ENCODE measurements at places on chromosomes 7 and 10. TPM values are rescaled to one million over a fixed set of nuclear protein-coding genes. Genes with fewer than 3 reads are reported as not detected.

Gene ADAM12
- total RNA-seq, result 0.63 TPM

Gene CACNB2
- not detected for total RNA-seq

GRCh38 chr10:24118246-24118645 is 90.7 kb upstream of the KIAA1217 start:
- no peak for DNase-seq

GRCh38 chr7:4015996-4016395 is 666.1 kb upstream of the FOXK1 start:
- DNase-seq, result no peak

Measured in activated T-cell treated with anti-CD3 and anti-CD28 coated beads, Interleukin-2, amount 50 U/mL, for 72 hours (primary cell).